ENCODE measurements at places on chromosomes 1 and 21.

DNA sequence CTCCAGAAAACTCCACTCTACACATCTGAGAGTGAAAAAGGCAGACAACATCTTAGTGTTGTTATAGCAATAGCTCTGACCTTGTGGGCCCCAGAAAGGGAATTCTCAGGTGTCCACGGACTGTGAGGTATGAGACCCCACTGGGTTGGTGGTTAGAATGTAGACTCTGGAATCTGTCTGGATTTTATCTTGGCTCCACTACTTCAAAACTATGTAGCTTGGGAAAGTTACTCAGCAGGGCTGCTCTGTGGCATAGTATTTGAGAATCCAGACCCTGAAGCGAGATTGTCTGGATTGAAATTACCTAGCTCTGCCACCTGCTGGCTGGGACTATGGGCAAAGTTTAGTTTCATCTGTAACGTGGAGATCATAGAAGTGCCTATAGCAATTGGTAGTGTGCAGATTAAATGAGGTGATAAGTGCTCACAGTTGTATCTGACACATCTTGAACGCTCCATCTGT, 25.8 kb downstream of the PRDM2 start:
- DNase-seq = no peak

- DNase-seq = peak; percentile 47
Measured at GRCh38 chr1:30538226-30538992, 185.0 kb downstream of the MATN1 start.

GRCh38 chr1:18849261-18849711, 10.2 kb downstream of the TAS1R2 start:
- DNase-seq = no peak

DNA sequence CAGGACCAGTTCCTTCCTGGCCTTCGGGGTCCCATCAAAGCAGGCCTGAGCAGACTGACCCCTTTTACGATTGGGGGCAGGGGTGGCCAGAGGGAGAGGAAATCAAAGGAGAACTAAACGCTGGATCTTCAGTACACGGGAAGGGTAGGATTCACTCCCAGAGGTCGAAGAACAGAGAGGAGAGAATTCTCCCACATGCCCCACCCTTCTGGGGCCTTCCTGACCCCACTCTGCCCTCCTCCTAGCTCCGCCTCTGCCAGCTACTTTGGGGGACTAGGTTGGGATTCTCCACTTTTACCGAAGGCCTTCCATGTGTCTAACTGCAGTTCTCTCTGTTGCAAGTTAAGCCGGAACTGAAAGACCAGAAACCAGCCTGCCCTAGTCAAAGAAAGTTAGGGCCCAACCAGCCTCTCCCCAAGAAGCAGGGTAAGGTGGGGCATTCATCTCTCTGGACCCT, 654 bp upstream of the ARHGEF2 start:
- DNase-seq = peak; percentile 68

DNA sequence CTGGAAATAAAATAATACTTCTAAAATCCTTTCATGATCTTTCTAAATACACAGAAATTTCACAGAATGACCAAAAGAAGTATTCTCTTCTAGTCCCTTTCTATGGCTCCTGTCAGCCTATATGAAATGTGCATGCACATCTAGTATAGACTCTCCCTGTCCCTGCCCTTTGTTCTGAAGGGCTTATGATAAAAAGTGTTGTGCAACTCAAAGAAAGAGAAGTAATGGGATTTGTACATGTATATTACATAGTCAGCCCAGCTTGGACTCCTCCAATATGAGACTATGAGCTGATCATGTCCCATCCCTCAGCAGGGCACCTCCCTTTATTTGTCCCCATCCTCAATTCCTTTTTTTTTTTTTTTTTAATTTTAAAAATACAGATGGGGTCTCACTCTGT, 42.1 kb upstream of the LAX1 start:
- DNase-seq = no peak

GRCh38 chr1:231626535-231626950, at the start of gene DISC1:
DISC1 (plus strand) TSS chr1:231626790; CDS start chr1:231626868, 78 bp downstream.
- peak; percentile 75 for DNase-seq

DNA sequence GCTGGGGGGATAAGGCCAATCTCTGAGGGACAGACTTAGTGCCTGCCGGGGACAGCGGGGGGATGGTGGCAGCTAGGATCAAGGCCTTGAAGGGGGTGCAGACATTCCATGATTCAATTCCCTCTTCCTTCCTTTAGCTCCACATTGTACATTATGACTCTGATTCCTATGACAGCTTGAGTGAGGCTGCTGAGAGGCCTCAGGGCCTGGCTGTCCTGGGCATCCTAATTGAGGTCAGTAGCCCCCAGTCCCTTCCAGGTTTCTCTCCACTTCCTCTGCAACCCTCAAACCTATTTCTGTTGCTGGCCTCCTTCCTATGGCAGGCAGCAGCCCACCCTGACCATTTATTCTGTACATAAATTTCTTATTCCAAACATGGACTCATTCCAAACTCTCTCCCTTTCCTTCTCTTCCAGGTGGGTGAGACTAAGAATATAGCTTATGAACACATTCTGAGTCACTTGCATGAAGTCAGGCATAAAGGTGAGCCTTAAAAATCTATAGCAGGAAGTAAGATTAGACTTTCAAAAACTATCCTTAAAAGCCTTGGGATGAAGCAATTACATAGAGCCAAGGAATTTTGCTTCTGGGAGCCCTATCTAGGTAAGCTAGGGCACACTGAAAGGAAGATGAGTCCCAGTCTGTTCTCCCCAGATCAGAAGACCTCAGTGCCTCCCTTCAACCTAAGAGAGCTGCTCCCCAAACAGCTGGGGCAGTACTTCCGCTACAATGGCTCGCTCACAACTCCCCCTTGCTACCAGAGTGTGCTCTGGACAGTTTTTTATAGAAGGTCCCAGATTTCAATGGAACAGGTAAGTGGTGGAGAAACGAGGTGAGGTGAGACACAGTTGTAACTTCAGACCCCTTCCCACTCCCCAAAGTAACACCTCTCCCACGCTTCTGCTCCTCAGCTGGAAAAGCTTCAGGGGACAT, 5.1 kb downstream of the CA14 start:
- DNase-seq = no peak

- DNase-seq = no peak
Measured at GRCh38 chr1:74356493-74356892, 121.3 kb downstream of the TNNI3K start.

DNA sequence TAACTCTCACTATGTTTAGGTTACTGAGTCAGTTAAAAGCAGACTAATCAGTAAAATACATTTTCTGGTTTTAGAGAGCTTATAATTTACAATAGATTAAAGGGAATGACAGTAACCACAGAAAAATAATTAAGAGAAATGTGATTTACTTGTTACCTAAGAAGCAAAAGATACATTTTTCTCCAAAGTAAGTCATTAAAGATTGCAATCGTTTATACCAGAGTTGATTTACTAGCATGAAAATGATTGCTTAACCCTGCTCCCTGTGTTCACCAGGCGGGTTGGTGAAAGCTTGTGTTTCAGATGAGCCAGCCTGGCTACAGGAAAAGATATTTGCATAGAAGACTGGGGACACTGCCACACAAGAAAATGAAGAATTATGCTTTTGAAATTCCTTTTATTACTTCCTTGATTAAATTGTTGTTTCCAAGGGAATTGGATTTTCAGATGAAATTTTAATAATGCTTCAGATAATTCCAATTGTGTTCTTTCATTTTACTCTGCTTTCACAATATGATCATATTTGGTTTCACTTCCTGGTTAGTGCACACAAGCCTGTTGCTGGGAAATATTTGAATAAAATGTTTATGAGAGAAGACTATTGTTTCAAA, 27.9 kb downstream of the LRRC8B start:
- no peak for DNase-seq

GRCh38 chr1:194309269-194309668, 1122.9 kb upstream of the B3GALT2 start:
- DNase-seq = no peak

DNA sequence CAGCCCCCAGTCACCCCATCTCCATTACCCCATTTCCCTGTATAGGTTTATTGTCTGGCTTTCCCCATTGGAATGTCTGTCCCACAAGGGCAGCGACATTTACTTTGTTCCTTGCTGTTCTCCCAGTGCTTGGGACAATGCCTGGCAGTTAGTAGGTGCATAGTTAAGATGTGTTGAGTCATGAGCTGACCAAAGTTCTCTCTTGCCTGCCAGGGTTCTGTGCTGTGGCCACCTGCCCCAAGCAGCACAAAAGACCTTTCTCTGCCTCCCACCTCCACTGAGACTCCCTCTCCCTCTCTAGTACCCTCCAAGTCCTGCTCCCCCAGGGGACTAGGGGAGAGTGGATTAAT, 40.0 kb downstream of the TMCO4 start:
- no peak for DNase-seq

DNA sequence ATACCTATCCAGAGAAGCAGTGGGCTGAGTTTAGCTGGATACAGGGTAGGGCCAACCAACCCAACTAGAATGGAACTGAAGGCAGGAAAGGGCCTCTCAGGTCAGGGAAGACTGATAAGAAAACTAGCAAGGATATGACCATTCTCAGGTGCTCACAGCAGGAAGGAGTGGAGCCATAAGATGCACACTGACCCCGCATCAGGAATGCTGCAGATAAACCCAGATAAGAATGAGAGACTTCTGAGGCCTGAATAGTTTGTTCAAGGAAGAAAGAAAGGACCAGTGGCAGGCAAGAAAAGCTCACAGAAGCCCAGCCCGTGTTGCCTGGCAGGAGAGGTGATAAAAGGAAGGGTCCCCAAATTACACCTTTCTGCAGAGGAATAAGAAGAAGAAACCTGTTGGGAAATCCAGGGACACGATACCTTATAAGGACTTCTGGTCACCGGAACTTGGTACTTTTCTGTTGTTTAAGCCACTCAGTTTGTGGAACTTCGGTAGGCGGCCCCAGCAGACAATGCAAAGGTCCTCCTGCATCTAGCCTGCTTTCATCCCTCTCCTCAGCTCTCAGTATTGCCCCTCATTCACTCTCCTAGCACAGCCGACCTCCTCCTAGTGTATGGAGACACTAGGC, 58.9 kb downstream of the ATP1A1 start:
- DNase-seq = no peak

DNA sequence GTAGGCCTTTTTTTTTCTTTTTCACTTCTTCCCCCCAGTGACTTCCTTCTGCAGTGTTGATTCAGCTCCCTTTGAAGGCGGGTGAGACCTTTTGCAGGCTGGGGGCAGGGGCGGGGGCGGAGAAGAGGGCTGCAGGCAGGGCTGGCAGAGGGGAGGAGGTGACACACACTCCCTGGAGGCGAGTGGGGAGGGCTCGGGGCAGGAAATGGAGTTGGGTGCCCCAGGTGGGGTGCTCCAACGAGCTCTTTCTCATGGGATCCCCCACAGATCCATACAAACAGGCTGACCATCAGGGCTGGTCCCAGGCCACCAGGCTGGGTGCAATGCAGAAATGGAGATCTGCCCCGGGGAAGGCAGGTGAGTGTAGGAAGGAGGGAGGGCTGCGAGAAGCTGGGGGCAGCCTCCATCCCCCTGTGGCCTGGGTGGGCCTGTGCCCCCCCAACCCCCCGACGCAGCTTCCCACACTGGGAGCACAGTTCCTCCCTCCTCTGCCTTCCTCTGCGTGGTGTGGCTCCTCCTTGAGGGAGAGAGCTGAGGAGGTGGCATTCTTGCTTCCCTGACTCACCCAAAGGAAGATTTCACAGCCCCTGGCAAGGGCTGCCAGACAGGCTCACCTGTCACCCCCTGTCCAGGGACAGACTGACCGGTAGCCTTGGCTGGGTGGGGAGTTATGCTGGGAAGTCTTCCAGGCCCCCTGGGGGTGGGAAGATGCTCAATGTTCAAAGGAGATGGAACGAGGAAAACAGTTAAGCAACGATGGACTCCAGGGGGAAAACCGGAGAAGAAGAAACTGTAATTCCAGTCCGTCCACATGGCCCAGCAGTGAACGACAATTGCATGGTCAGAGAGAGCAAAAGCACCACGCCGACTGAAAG, 7.1 kb upstream of the ITGB2 start:
- peak; percentile 91 for DNase-seq

DNA sequence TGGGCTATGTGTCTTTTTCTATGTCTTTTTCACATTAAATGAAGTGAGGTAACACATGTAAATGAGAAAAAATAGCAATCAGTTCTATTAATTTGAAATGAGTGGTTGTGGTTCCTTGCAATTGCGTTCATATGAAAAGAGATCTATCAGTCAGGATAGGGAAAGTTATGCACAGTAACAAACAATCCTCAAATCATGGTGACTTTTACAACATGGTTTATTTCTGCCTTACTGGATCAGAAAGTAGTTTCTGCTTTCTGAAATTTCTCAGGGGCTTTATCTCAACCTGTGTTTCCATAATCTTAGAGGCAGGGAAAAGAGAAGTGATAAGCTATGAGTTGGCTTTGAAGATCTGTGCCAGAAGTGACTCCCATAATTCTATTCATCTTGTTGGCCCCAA, 39.0 kb downstream of the DOP1B start:
- no peak for DNase-seq

- DNase-seq = no peak
Measured at GRCh38 chr1:39671433-39671792, 494 bp downstream of the NT5C1A start.

GRCh38 chr1:186943891-186944686, 115.3 kb downstream of the PLA2G4A start:
- no peak for DNase-seq

DNA sequence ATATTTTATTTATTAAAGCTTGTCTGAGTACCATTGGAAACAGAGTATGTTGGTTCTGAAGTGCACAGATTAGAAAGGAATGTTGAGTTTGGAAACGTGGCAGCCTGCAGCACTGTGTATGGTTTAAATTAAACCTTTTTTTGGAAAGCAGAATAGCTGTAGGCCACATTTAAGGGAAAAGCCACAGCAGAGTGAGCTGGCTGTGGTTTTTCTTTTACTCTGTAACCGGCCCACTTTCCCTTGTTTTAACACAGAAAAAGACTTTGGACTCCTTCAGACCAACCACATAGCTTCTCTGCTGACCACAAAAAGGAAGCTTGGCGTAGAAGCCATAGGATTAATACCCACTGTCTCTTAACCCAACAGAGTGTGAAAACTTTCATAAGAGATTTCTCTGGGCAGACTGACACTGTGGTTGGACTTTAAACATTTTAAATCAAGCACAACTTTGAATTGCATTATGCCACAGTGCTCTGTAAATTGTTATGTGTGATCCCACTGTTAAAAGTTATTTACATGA, 75.2 kb downstream of the NFIA start:
- no peak for DNase-seq

GRCh38 chr1:232995189-232995588, 44.8 kb downstream of the NTPCR start:
- no peak for DNase-seq

- DNase-seq = no peak
Measured at GRCh38 chr1:22728751-22729399, 18.2 kb downstream of the EPHB2 start.

DNA sequence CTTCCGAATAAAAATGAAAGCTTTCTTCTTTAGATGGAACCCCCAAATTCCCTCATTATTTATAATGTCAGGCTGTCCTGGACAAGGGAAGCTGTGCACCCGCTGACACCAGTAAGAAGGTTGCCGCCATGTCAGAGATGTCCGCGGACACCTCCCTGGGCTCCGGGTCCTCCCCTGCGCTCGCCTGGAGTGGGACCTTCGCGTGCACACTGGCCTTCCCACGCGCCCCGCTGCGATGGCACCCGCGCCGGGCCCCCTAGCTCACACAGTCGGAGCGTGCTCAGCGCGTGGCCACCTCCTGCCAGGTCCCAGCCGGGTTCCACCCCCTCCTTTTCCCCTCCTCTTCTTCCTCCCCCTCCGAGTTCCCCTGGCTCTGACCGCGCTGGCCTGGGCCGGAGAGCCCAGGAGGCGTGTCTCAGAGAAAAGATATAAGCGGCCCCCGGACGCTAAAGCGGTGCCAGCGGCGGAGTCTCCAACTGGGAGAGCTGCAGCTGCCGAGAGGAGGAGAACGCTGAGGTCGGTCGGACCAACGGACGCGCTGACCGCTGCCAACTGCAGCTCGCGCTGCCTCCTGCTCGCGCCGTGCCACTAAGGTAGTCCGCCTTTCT, at the start of gene G0S2:
Gene G0S2, plus strand, starts transcription at position 456 of the 608 bp plus-strand sequence. CDS start 273 bp downstream, outside the sequence.
- peak; percentile 76 for DNase-seq

Data from activated CD8-positive, alpha-beta memory T cell treated with anti-CD3 and anti-CD28 coated beads for 24 hours (primary cell).